ENCODE measurements at places on chromosomes 7 and 10.

GRCh38 chr7:37534893-37535610, 86.4 kb upstream of the ELMO1 start:
- no peak for DNase-seq

DNA sequence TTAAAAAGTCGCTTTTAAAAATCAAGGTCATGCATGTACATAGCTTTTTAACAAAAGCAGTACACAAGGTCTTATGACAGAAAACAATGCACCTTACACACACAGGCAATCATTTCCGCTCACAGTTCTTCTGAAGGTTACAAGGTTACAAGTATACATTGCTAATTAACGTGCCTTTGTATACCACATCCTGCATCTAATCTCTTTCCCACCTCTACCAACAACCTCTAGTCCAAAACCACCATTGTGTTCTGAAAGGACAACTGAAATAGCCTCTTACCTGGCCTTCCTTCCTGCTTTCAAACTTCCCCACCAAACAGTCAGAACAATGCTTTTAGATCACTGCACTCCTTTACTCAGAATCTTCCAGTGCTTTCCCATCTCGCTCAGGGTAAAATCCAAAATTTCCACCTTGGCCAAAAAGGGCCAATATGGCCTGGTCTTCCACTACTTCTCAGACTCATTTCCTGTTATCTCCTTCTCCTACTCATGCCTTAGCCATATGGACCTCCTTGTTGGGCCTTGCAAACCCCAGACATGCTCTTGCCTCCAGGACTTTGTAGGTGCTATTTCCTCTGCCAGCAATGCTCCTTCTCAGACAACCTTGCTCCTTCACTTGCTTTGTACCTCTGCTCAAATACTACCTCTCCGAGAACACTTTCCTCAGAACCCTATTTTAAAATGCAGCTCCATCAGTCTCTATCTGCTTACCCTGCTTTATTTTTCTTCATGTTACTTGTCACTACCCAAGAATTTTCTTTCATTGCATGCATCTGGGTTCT, 205.4 kb downstream of the DNAJC1 start:
- DNase-seq = peak; percentile 81

DNA sequence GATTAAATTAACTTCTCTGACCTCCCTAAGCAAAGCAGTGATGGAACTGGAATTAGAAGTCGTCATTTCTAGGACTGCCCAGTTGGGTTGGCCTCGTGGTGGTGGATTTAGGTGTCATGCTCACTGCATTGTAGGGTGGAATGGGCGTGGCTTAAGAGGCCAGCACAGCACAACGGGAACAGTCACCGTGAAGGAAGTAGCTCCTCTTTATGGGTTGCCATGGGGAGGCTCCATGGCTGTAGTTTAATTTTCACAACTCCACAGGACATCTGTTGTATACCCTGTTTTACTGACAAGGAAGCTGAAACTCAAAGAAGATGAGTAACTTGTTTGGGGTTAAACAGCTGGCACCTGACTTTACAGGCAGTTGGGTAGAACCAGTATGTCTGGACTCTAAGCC, 208.3 kb downstream of the CELF2 start:
- peak; percentile 81 for DNase-seq

DNA sequence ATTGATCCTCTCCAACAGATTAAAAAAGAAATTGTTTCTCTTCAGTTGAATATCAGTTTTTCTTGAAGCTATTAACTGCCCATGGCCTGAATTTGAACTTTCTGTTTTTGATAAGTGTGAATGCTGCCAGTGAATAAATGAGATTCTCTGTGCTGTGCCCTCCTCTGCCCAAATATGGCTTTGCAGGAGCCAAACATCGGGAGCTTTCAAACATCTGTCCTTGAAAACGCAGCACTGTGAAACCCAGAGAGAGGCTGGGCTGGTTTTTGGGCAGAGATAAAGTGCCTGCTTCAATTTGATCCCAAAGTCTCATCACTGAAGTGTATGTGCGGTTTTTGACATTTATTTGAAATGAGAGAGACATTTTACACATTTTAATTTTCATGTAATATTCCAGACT, 268.3 kb upstream of the SHH start:
- no peak for DNase-seq

- DNase-seq = no peak
Measured at GRCh38 chr7:73778801-73779389, 8.8 kb upstream of the CLDN3 start.

- DNase-seq = no peak
Measured at GRCh38 chr7:63925626-63926460, 72.8 kb upstream of the ZNF722 start.

DNA sequence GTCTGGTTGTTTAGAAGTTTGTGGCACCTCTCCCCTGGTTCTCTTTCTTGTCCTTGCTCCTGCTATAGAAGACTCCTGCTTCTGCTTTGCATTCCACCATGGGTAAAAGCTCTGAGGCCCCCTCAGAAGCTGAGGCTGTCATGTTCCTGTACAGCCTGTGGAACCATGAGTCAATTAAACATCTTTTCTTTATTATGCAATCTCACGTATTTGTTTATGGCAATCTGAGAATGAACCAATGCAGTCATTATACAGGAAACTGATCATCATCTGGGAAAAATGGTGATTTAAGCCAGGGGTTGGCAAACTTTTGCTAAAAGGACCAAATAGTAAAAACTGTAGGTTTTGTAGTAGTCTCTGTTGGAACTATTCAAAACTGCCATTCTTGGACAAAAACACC, 175.4 kb downstream of the CSTF2T start:
- DNase-seq = no peak

- DNase-seq = no peak
Measured at GRCh38 chr10:96685306-96685705, 35.0 kb downstream of the PIK3AP1 start.

DNA sequence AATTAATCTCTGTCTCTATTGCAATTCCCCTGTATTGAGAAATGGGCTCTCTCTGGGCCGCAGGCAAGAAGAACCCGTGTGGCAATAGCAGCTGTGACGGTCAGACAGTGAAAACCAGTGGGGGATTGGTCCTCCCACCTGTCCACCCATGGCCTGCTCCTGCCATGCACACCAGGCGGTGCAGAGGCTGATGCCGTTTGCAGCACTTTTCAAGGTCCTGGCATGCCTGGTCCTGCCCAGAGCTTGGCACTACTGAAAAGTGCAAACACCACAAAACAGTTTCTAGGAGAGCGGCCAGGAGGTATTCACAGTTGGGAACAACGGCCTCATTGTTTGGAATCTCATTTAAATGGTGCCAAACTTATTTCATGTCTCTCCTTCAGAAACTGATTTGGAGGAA, 41.5 kb downstream of the PSPH start:
- DNase-seq = no peak

DNA sequence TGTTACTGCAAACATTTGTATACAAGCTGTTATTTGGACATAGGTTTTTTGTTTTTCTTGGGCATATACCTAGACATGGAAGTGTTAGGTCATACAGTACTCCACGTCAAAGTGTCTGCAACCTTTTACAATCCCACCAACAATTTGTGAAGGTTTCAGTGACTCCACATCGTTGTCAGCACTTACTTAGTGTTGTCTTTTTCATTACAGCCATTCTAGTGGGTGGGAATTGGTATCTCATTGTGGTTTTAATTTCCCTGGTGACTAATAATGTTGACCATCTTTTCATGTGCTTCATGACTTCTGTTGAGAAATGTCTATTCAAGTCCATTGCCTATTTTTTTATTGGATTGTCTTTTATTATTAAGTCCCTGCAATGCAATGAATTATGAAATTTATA, 95.0 kb downstream of the UBE3C start:
- DNase-seq = no peak

GRCh38 chr10:89269433-89270152, 18.0 kb upstream of the LIPA start:
- DNase-seq = no peak

GRCh38 chr7:7795630-7796121, 77.3 kb upstream of the RPA3 start:
- no peak for DNase-seq

GRCh38 chr7:79060498-79060897, 393.0 kb downstream of the MAGI2 start:
- no peak for DNase-seq

DNA sequence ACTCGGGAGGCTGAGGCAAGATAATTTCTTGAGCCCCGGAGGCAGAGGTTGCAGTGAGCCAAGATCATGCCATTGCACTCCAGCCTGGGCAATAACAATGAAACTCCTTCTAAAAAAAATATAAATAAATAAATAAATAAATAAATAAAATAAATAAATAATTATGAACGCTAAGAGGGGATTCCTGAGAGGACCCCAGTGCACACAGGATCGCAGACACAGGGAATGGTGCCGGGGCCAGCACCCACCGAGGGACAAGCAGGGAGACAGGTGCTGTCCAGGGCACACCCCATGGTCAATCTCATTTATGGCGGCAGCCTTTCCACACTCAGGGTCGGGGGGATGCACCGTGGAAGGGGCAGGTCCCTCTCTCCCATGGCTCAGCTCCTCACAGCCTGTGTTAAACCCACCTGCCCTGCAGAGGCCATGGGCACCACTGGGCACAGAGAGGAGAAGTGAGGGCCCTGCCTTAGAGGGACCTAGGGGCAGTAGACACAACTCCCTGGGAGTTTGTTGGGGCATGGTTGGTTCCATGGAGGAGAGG, 2.2 kb upstream of the RAMP3 start:
- no peak for DNase-seq

GRCh38 chr7:116259871-116260440, 49.6 kb downstream of the TES start:
- no peak for DNase-seq

GRCh38 chr10:71272056-71272771, 46.8 kb upstream of the SLC29A3 start:
- DNase-seq = no peak

GRCh38 chr7:120462991-120463390, 190.0 kb downstream of the KCND2 start:
- no peak for DNase-seq

GRCh38 chr10:43166880-43167497, 28.7 kb downstream of the CSGALNACT2 start:
- DNase-seq = peak; percentile 12

GRCh38 chr7:111741811-111742240, 179.5 kb upstream of the IMMP2L start:
- DNase-seq = peak; percentile 71

GRCh38 chr10:129937351-129937751, 26.7 kb downstream of the EBF3 start:
- no peak for DNase-seq

DNA sequence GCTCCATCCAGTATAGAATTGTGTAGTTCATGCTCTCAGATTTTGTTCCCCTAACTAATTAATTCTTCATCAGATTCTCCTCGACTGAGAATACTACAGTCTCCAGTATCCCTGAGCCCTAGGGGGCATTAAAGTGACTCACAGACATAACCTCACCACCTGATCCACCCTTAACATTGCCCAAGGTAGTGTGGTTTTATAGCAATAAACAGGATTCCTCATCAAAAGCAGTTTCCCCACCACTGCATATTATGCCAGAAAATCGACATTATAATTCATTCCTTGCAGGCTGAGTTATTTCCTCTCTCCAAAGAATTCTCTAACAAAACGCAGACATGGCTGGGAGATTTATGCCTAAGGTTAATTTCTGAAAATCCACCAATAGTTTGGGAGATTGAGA, 1402.5 kb upstream of the CELF2 start:
- DNase-seq = no peak

DNA sequence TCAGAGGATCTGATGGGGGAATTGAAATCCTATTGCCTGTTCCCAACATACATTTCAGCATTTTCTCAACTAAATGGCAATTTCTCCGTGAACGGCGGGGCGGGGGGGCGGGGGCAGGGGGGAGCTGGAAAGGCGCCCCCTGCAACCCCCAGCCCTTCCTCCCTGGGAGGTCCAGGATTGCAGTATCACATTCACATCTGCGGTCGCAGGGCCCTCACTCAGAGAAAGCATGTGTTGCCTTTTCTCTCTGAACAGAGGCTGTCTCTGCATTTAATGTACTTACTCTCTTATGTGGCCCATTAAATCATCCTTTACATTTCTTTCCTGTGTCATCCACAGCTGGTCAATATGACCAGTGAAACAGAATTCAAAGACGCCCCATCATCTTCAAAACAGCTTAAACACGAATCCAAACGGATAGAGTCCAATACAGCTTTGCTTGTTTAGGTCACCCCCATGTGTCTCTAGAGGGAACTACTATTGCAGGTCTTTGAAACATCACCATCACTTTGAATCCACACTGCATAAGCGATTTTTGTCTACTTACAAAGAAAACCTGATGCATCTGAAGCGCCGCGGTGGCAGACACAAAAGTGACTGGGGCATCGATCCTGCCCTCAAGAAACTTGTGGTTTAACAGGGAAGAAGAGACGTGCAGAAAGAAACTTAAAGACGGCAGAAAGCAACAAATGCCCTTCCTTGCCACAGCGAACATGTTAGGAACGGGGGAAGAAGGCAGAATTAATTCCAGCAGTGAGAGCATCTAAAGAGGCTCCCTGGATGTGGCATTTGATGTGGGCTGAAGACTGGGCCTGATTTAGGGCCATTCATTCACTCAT, 17.0 kb upstream of the ECHDC3 start:
- DNase-seq = peak; percentile 74

GRCh38 chr7:38299275-38299931, 26.0 kb upstream of the TARP start:
- no peak for DNase-seq

- DNase-seq = no peak
Measured at GRCh38 chr10:42367532-42368230, 270.7 kb downstream of the ZNF33B start.

DNA sequence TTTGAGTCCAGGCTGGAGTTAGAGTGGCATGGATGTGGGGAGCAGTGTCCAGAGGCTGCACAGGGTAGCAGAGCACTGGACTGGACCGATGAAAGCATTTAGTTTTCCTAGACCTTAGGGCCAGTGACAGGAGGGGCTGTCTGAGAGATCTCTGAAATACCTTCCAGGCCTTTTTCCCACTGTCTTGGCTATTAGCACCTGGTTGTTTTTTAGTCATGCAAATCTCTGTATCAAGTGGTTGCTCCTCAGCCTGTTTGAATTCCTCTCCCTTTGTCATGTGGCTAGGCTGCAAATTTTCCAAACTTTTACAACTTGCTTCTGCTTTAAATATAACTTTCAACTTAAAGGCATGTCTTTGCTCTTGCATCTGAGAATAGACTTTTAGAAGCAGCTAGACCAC, 504.3 kb upstream of the VSTM2A start:
- no peak for DNase-seq

DNA sequence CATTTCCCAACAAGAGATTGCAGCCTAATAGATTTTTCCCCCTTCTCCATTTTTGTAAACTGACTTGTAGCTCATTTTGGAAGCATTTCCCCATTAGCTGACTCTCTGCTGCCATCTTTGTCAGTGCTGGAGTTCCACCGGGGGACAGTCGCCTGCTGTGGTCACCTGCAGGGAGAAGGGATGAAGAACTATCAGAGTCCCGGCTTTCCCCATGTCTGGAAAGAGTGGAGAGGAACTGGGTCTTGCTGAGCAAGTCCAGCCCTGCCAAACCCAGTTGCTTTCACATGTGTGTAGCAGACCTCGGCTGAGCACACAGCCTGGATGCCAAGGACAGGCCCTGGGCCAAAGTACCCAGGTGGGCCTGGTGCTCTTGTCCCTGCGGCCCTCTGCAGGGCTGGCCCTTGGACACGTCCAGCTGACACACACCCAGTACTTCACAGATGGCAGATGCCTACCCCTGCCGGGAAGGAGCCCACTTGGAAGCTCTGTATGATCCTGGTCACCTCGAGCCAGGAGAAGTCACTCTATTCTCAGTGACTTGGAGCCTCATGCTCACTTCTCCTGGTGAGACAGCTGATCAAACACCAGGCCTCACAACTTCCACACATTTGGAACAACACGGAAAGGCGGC, 157.3 kb upstream of the NPVF start:
- DNase-seq = no peak
